Urinary bladder (tissue), 4 donors: ENCODE measurements at places on chromosomes 2 and 18.

DNA sequence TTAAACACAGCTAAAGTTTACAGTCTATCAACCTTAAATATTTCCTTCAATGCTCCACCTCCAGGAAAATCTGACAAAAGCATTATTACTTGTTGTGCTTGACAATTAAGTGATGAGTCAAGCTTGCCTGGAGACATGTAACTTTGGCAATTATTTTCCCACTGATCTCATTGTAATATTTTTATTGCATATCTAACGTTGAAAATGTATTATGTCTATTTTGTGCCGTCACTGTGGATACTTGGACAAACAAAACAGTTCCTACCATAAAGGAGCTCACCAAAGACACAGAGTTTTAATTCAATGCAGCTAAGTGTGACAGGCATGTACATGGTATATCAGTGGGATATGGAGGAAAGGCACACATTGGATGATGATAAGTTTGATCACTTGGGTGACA, 24.7 kb downstream of the RNF103 start:
- DNase-seq = no peak

GRCh38 chr2:45938649-45939511, 287.4 kb downstream of the PRKCE start:
- peak; percentile 70 for DNase-seq

GRCh38 chr2:18132697-18133096, 254.2 kb downstream of the KCNS3 start:
- no peak for DNase-seq

DNA sequence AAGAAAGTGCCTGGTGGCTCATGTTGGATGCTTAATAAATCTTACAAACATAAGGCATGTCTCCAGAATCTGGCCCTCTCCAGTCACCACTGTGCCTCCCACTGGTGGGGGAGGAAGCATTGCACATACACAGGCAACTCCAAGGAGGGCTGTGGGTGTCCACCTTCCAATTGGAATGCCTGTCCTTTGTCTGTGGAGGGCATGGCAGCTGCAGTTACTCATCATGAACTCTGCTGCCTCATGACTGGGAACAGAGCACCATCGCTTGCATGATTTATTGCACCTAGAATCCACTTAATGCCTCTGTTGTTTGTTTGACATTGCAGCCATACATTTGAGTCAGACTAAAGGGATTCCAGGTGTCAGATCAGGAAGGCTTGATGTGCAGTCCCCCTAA, 278.9 kb downstream of the PRKCE start:
- no peak for DNase-seq

GRCh38 chr2:216316743-216317142, 55.5 kb downstream of the MARCHF4 start:
- DNase-seq = no peak

- no peak for DNase-seq
These were observed 71.3 kb upstream of the NRXN1 start for GRCh38 chr2:51103205-51103604.

DNA sequence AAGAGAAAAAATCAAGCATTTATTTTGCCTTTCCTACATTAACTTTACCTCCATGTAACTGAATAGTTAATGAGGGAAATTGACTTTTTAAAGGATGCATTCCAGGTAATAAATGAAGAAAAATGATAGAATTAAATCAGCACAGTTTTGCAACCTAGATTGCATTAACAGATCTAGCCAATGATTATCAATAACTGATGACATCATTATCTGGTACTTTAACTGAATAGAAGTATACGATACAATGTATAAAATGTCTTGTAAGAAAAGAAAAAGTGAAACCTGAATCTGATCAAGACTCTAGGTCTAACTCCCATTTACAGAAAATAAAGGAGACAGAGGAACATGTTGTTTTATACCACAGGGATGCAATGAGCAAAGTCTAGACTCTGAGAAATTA, 126.0 kb upstream of the XPO1 start:
- no peak for DNase-seq

DNA sequence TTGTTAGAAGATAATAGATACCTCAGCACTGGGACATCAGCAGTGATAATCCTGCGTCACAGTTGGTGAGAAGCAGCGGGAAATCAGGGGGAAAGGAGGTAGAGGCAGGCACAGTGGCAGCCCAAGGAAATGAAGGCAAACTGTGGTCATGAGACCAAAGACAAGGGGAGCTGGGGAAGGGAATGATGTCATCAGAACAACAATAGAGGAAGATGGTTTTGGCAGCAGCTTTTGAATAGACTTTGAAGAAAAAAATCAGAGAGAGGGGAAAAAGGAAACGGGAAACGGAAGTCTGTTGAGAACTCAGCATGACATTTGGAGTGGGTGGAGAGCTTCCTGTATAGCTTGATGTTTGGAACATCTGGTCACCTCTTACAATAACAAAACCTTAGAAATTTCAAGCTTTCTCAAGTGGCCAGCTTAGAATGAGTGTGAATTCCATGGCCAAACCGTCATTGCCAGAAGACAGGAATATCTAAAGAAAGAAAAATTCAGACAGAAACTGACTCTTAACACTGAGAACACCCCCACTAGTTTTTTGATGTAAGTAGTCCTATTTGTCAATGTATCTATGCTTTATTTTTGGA, 18.4 kb upstream of the YES1 start:
- DNase-seq = no peak

DNA sequence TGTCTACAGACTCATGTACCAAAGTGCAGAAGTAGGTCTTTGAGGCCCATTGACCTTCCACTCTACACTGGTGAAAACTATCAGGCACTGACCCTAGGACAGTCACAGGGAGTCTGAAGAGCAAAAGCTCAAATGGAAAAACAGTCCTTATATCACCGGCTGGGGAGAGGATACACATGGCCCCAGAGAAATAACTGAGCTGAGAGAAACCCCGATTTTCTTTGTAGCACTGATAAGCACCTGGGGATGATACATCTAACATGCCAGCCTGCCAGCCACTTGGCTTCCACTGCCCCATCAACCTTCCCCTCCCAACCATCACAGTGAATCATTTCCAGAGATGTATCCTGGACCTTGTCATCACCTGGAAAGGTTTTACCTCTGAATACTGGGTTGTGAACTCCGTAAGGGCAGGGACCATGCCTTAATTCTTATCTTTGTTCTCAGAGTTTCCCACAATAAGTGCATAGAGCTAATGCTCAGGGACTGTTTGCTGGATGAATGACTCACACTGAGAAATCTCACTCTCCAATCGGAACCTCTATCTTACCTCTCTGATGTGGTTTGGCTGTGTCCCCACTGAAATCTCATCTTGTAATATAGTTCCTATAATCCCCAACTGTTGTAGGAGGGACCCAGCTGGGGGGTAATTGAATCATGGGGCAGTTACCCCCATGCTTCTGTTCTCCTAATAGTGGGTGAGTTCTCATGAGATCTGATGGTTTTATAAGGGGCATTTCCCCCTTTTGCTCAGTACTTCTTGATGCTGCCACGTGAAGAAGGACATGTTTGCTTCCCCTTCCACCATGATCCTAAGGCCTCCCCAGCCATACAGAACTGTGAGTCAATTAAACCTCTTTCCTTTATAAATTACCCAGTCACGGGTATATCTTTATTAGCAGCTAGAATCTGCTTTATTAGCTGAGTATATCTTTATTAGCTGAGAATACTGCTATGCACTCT, 37.1 kb downstream of the EVA1A start:
- DNase-seq = no peak
